Stimulated activated CD4-positive, alpha-beta T cell treated with anti-CD3 and anti-CD28 coated beads, TNF-alpha, amount 100 ng/mL, for 1 hour (primary cell): ENCODE measurements at places on chromosomes 3 and 15.

DNA sequence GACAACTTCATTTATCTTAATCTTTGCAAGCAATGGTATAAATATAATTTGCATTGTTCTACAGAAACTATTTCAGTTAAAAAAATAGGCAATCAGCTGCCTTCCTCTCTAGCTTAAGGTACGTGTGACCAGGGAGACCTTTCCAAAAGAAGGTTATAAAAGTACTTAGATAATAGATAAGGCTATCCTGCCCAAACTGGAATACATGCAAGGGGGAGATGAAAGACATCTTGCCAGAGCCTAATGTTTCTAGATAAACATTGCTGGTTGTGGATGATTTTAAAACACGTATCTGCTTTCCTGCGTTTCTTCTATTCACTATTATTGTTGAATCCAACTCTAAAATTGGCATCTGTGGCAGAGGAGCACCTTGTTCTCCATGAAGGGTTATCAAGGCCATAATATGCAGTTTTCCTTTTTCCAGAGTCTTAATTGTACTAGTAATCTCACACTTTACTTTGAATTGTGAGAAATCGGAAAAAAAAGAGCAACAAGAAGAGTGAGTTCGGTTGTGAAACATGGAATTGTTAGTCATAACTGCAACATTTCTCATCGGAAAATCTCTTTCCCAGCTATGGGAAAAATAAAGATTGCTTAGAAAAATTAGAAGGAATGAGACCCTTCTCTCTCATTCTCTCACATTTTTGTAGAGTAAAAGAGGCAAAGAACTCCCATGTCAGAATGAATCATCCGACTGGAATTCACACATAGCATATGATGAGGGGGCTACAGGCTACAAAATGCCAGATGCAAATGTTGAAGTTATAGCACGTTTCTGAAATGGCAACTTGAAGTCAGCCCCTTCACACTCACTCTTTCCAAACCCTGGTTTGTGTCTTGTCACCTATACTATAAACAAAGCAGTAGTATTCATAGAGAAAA lies 936.1 kb upstream of the NR2F2 start:
- DNase-seq = no peak

- no peak for DNase-seq
Observed at GRCh38 chr3:155080692-155081091, 573 bp downstream of the MME start.

GRCh38 chr3:146884296-146884695 lies 279.1 kb upstream of the PLSCR5 start:
- no peak for DNase-seq

- no peak for DNase-seq
Observed at GRCh38 chr15:92611995-92612745, 43.4 kb downstream of the FAM174B start.

DNA sequence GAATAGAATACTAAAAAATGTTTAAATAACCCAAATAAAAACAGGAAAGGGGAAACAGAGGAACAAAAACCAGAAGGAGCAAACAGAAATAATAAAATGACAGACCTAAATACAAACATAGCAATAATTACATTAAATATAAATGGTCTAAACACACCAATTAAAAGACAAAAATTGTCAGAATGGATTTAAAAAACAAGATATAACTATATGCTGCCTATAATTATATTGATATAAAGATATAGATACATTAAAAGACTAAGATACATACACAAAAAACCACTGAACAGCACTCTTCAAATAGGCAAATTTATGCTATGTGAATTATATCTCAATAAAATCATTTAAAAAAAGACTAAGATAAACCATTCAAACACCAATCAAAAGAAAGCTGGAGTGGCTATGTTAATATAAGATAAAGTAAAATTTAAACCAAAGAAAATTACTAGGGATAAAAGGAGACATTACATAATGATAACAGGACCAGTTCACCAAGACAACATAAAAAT lies 168.9 kb downstream of the SMAD6 start:
- DNase-seq = no peak

GRCh38 chr15:69608661-69609060 lies 156.0 kb downstream of the RPLP1 start:
- DNase-seq = no peak

GRCh38 chr15:91572110-91572509 lies 281.4 kb upstream of the SLCO3A1 start:
- no peak for DNase-seq

GRCh38 chr15:67050062-67050461 lies 15.3 kb upstream of the SMAD3 start:
- DNase-seq = no peak

DNA sequence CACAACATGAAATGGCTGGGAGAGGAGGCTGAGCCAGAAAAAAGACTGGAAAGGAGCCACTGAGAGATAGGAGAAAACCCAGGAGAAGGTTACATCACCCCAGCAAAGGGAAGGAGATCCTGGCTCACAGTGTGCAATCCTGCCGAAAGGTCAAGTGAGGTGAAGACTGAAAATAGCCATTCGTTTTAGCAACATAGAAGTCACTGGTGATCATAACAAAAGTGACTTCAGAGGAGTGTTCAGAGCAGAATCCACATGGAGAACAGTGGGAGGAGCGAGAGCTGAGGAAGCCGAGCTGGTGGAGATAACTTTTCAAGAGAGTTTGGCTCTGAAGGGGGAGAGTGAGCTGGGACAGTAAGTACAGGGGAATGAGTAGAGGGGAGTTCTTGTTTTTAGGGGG lies 5.4 kb upstream of the HEG1 start:
- DNase-seq = no peak

- DNase-seq = no peak
Observed at GRCh38 chr3:15815696-15816095, 17.9 kb upstream of the ANKRD28 start.
